ENCODE measurements at places on chromosomes 13 and 19.

- DNase-seq = no peak
These were observed 87.9 kb upstream of the RAP2A start for GRCh38 chr13:97346097-97346496.

DNA sequence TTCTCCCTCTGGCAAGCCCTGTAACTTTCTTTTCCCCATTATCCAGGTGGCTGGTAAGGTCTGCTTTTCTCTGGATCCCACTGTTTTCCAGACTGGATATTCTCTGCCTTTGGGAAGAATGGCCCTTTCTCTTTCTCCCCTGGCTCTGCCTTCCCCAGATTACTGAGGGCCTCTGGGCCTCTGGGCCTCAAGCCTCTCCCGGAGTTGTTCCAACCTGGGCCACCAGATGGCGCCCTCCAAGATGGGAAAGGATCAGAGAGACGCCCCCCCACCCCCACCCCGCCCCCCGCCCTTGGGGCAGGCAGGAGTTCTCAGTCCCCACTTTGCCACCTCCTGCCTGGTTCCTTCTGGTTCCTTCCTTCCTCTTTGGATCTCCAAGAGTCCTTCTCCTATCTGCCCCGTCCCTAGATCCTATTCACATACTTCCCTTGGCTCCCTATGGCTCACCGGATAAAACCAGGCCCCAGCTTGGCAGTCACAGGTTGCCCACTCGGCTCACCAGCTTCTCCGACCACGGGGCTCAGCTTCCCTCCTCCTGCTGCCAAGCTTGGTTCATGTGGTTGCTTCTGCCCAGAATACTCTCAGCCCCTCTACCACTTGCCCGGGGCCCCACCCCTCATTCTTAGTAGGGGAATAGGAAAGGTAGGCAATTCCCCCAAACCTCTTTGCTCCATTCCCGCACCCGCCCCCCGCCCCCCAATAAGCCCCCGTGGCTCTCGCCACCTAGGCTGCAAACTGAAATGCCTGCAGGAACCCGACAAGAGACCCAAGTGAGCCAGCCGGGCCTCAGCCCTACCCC is 13.1 kb downstream of the EPS8L1 start:
- DNase-seq = no peak

DNA sequence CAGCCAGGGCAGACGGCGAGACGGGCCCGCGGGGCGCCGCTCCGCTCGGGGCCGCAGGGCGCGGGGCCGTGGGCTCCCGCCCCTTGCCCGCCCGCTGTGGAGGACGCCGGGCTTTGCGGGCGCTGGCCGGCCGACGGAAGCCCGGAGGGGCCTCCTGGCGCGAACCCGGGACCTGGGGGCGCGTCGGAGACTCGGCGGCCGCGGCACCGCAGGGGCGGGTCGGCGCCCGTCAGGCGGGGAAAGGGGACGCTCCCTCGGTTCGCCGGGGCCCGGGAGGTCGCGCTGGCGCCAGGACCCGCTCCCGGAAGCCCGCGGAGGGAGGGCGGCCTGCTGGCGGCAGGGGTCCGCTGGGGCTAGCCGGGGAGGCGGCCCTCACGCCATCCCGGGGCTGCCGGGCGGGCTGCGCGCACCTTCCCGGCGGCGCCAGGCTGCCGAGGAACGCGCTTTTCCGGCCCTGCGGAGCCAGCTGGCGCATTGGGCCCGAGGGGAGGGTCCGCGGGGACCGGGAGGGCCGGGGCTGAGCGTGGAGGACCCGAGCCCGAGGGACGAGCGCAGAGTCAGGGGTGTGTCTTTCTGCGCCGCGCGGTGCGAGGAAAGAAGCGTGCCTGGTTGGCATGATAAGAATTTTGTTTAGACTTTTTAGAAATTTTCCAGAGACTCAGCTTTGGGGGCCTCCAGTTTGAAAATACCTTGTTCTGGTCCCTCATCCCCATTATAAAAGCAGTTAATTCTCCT is 511 bp downstream of the GARRE1 start:
- no peak for DNase-seq

DNA sequence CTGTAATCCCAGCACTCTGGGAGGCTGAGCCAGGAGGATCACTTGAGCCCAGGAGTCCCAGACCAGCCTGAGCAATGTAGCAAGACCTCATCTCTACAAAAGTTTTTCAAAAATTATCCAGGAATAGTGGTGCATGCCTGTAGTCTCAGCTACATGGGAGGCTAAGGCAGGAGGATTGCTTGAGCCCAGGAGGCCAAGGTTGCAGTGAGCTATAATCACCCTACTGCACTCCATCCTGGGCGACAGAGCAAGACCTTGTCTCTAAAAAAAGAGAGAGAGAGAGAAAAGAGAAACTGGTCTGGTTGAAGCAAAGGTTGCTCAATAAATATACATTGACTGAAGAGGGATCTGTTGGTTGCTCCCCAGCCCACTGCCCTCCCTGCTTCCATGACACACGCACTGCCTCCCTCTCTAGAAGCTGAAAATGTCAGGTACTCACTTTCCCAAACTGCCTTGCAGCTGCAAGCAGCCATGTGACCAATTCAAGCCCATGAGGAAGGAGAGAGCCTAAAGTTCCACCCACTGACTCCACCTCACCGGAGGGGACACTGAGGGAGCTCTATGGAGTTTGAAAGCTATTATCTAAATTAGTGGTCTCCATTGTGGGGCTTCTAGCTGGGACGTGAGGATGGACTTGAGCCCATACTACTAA is 14.0 kb downstream of the CEACAM16 start:
- DNase-seq = no peak

- no peak for DNase-seq
These were observed 207.3 kb downstream of the DLEU7 start for GRCh38 chr13:50636007-50636704.

- no peak for DNase-seq
These were observed 84.0 kb downstream of the GPC5 start for GRCh38 chr13:91482427-91482826.

DNA sequence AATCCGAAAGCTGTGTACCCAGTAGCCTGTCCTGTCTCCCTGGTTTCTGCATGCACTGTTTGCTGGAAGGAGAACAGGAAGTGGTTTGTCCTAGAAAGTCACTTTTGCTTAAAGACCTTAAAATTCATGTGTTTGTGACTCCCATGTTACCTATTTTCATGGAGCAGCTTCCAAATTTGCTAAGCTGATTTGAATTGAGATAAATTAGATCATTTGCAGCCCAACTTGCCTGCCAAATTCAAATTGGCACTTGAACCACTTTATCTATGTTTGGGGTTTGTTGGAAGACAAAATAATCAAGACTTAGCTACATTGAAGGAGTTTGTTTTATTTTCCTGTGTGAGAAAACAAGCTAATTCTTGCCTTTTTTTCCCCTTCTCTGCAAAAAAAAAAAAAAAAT is 532.5 kb downstream of the DIAPH3 start:
- DNase-seq = no peak

GRCh38 chr13:110455941-110456340 is 105.6 kb downstream of the RAB20 start:
- DNase-seq = peak; percentile 55

- no peak for DNase-seq
These were observed 82.9 kb upstream of the POSTN start for GRCh38 chr13:37681281-37682032.

DNA sequence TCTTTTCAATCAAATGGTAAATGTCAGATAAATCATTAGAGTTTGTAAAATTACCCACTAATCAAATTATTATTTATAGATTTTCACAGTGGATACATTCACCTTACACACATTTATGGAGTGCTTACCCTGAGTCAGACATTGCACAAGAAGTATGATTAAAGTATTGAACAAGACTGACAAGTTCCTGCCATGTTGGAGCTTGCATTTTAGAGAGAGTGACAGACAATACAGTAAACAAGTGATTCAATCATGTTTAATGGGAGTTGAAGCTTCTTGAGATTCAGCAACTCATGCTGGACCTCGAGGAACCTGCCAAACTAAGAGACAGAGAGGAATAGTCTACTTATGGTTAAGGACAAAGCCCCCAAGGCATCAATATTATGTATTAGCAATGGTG is 487.8 kb downstream of the PCDH17 start:
- no peak for DNase-seq

DNA sequence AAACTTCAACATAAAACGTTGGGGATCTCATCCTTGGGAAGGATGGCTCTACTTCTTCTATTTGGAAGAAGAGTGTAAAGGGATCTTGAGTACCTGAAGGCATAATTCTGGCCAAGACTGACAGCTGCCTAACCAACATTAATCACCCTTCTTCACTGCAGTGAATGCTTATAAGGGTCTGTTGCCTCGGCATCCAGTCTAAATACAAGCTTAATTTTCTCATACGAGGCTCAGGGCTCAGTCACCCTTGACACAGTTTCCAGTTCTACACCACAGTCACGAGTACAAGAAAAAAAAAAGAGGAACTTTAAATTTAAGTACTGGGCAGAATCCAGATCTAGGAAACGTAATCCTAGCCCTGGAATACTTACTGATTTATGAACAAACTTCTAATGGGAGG is 9.0 kb downstream of the FPR3 start:
- DNase-seq = no peak

DNA sequence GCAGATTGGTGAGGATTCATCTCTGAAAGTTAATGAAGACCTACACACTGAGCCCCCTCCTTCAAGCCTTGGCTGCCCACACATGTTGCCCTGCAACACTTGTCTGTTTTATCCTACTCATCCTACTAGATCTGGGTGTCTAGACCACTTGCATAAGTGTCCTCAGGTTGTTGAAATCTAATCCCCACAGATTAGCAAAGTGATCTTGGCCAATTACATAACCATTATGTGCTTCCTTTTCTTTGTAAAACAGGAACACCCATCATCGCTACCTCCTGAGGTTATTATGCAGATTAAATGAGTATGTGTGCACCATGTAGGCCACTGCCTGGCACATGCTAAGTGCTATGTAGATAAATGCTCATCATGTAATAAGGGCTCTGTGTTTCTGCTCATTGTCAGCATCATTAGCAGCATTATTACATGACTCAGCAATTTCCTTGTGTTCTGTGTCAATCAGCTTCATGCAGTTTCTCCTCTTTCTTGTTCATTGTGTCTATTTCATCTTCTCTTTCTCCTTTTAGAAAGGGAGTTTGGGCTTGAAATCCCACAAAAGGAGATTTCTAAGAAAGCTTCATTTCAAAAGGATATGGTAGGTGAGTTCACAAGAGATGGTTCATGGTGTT is 15.1 kb downstream of the ZNF175 start:
- no peak for DNase-seq

- no peak for DNase-seq
These were observed 20.0 kb downstream of the MAN2B1 start for GRCh38 chr19:12646551-12646950.

- DNase-seq = no peak
These were observed 135.9 kb downstream of the ENOX1 start for GRCh38 chr13:43650882-43651281.

DNA sequence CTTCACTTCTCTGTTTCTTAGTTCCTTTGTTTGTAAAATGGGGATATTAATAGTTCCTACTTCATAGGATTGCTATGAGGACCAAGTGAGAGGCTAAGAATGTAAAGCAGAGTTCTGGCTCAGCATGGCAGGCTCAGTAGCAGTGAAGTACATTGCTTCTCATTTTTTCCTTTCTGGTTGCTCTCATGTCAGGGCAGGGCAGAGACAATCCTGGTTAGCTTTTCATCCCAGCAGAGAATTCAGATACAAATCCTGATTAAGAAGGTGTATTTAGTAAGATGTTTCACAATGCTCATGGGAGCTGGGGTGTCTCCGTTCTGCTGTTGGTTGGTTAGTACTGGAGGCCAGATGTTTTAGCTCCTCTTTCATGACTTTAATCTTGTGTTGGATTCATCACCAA is 42.9 kb downstream of the WASF3 start:
- DNase-seq = no peak

GRCh38 chr19:44807162-44807561 is 1.7 kb upstream of the BCAM start:
- DNase-seq = no peak

DNA sequence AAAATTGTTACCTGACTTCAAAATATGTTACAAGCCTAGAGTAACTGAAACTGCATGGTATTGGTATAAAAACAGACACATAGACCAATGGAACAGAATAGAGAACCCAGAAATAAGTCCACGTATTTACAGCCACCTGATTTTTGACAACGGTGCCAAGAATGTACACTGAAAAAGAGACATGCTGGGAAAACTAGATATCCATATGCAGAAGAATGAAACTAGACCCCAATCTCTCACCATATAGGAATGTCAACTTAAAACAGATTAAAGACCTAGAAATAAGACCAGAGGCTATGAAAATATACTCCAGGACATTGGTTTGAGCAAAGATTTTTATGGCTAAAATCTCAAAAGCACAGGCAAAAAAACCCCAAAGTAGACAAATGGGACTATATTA is 76.5 kb downstream of the LATS2 start:
- no peak for DNase-seq
